ENCODE measurements at places on chromosomes 5 and 9. TPM values are rescaled to one million over a fixed set of nuclear protein-coding genes. Genes with fewer than 3 reads are reported as not detected.

DNA sequence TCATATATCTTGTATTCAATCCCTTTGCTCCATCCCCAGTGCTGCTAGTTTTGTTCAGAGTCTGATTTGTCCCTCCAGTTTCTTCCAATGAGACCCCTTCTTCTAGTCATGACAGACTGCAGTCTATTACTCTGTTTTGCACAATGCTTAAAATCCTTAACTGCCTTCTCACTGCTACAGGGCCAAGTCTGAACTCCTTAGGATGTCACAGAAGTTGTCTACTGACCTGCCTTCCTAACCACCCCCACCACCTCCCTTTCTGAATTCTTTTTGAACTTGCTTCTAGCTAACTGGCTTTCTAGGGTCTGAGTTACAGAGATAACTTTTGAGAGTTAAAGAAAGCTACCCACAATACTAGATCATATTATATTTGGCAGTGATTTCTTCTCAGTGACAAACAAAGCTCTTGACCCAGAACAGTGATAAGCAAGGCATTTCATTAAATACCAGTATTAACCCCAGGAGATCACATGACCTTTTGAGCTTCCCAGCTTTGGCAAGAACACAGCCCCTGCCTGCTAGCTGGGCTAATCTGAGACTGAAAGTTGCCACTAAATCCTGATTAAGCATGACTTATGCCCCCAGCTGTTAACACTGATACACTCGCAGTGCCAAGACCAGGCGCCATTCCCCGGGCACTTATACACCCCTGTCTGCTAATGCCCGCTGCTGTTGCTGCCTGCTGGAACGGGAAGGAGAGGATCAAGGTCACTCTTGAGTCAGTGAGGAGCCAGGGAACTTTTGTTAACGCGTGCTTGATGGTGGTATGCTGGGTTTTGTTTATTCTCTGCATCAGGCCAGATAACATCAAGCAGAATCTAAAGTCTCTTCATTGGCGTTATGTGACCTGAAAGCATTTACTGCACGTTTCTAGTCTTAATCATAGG, 36.4 kb upstream of the ADAMTSL1 start:
- no peak for DNase-seq

GRCh38 chr9:21550392-21550791, 68.3 kb upstream of the IFNE start:
- DNase-seq, result no peak

GRCh38 chr5:39415201-39415600, 9.6 kb downstream of the DAB2 start:
- DNase-seq, result no peak

DNA sequence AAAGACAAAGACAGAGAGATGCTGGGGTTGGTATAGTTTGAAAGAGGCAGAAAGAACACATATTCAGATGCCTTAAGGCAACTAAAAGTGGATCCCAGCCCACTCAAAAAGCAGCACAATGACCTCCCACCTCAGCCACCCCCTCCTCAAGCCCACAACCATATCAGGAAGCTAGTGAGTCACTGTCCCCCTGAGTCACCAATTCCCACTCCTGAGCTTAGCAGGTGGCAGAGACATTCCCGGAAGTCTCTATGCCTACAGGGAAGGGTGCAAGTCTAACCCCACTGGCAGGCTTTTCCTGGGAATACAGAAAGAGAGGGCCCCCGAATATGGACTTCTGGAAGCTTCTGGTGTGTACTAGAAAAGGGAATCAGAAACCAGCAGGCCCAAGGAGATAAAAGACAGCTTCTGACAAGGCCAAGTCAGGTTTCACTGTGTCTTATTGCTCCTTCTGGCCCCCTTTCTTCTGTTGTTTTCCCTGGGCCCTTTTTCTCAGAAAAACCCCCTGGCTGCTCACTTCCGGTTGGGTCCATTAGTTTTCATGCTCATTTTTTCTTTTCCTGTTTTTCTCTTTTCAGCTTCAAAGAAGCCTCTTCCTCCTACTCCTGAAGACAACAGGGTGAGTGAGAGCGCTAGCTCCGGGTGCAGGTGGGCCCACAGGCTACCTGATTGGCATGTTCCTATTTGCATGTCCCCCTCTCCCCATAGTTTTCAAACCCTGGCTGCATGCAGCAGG, 36.8 kb downstream of the ITK start:
- DNase-seq, result no peak

DNA sequence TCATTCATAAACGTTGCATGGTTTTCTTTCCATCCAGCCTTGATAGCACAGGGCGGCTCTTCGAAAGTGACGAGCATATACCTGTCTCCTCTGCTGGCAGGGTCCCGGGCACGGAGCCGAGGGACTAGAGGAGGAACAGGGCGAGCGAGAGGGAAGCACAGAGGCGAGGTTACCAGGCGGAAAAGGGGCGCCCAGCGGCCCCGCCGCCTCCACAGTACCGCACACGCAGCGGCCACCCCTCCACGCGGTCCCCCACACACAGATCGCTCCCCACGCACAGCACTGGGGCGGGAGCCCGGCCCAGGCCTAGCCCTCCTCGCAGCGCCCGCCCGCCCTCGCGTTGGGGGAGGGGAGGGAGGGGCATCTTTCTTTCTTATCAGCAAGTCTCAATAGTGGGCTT, 296.6 kb upstream of the DAB2 start:
- no peak for DNase-seq

GRCh38 chr5:123720955-123721354, 209.0 kb downstream of the CSNK1G3 start:
- DNase-seq, result no peak

- no peak for DNase-seq
Measured at GRCh38 chr5:94240134-94240533, 378.3 kb downstream of the KIAA0825 start.

GRCh38 chr5:108753877-108754276, 6.2 kb downstream of the FER start:
- DNase-seq, result no peak

DNA sequence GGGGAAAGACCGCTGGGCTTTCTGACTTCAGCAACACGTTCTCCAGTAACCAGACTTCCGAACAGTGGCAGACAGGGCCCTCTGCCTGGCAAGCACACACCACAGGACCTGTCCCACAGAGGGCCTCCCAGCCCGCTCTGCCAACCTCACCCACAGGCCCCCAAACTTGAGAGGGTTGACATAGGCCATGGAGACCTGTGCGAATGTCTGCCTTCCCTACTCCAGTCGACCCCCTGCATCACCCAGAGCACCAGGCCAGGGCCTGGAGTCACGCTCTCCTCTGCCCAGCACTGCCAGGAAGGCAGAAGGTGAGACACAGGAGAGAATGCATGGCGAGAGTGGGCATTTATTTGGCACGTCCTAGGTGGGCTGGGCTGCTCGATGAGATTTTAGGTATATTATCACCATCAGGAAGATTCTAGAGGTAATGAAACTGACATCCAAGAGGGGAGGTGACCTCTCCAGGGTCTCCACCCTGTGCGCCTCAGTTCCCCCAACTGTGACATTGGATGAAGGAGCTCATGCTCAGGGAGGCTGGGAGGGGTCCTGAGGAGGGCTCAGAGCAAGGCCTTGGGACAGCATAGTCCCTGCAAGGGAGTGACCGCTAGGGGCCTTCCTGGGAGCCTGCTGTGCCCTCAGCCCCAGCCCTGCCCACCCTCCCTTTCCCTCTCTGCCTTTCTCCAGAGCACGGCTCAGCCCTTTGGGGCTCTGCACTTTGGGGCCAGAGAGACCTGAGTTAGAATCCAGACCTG, 54.9 kb downstream of the DUSP1 start:
- DNase-seq, result peak; percentile 61

DNA sequence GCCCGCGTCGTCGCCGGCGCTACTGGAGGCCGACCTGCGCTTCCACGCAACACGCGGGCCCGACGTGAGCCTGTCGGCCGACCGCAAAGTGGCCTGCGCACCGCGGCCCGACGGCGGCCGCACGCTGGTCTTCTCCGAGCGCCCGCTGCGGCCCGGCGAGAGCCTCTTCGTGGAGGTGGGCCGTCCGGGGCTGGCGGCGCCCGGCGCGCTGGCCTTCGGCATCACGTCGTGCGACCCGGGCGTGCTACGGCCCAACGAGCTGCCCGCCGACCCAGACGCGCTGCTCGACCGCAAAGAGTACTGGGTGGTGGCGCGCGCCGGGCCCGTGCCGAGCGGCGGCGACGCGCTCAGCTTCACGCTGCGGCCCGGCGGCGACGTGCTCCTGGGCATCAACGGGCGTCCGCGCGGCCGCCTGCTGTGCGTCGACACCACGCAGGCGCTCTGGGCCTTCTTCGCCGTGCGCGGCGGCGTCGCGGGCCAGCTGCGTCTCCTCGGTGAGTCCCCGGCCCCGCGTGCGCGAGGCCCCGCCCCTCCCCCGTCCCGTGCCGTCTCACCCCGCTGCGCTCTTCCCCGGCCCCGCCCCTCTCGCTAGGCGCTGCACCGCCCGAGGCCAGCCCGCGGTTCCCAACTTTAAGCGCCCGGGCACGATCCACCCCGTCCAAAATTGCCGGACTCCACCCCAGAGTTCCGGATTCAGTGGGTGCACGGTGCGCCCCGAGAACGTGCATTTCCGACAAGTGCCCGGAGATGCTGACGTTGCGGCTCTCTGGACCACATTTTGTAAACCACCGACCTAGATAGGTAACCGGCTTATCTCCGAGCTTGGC, 42.8 kb downstream of the NEURL1B start:
- DNase-seq, result no peak

- no peak for DNase-seq
Measured at GRCh38 chr5:26482076-26482809, 556.1 kb downstream of the CDH9 start.

DNA sequence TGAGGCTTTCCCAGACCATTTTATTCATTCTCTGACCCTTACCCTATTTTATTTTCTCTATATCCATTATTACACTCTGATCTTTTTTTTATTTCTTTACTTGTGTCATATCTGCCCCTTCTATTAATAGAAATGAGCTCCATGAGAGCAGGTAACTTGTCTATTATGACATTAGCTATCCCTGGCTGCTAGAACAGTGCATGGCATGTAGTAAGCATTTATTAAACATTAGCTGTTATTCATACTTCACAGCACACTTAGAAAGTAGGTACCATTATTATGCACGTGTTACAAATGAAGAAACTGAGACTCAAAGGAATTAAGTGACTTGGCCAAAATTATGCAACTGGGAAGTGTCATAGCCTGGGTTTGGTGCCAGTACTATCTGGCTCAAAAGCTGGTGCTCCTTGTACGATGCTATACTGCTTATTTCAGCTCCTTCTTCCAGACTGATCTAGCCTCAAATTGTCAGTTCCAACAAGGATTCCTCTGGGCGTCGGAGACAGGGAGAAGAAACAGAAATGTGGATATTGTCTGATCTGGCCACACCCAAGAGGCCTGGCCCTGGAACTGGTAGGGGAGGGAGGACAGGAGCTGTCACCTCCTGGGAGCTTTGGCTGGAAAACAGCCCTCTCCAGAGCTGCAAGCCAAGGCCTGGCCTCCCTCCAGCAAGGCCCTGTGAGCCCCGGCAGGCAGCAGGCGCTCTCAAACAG, 10.8 kb upstream of the NIPAL4 start:
- DNase-seq, result no peak

DNA sequence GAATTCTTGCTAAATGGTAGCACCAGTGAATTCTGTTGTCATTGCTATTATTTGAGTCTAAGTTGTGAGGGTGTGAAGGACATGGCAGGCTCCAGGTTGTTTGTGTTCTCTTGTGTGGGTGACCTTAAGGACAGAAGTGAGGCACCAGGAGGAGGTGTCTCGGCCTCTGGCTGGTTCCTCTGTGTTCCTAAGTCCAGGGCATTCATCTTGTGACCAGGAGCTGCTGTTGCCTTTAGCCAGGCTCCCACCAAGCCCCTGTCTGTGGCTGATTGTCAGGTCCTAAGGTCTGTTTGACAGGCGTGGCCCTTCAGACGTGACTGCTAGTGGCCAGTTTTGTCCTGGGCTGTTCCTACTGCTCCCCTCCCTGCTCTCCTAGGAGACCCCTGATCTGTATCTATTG, 89.4 kb downstream of the ANGPTL2 start:
- DNase-seq, result no peak

- DNase-seq, result no peak
Measured at GRCh38 chr5:75338408-75338807, 1.4 kb downstream of the HMGCR start.

DNA sequence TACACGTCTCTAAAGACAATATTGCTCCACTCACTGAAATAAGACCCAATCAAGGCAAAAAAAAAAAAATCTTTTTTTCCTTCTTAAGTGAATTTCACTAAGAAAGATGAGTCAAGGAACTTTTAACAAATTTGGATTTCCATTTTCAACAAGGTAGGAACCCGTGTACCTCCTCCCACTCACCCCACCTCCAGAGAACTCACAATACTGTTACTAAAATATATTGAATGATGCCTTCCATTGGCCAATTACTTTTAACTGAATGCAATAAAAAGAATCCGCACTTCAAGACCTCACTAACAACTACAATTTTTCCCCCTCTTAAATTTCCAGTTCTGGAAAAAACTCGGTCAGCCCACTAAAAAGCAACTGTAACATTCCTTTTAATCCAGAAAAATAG, 50.7 kb downstream of the FBXW11 start:
- DNase-seq, result no peak

DNA sequence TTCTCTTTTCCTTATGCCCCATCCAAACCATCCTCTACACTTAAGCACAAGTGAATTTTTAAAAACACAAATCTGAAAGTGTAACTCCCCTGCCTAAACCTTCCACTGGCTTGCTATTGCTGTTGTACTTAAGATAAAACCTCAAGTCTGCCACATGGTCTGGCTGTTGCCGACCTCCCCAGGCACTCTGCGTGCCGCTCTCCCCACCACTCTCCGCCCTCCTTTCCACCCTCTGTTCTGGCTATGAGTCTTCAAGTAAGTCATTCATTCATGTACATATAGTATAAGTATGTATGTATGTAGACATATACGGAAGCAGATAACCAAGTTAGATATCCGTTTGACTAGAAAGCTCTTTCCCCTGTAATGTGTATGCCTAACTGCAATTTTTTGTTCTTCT, 94.7 kb upstream of the ANKRD55 start:
- no peak for DNase-seq

DNA sequence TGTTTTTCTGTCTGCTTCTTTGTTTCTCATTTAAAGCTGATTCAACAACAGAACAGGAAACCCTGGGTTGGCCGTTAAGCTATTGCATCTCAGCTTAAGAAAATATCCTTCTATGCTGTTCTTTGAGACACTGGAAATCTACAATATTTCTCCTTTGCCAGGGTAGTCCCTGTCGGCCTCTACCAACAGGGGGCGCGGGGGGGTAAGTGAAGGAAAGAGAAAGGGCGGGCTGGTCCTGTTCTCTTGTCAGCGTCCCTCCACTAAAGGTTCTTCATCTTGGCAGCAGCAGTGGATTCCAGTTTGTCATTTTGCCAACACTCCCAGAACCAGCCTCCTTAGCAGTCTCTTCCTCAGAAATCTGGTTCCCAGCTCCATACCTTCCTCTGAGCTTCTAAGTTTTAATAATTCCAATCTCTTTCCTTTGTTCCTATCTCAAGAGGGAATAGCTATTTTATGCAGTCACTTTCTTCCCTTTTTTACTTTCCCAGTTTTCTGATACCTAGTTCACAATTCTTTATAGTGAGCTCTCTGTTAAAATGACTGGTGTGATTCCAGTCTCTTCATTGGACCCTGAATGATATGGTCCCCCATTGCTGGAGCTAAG, 222.3 kb downstream of the GLIS3 start:
- DNase-seq, result peak; percentile 40

The TMC1 gene
- total RNA-seq, result not detected

The TAF11L2 gene
- total RNA-seq, result not detected

The AKNA gene
- total RNA-seq, result 40.8 TPM

The FST gene
- 84.8 TPM for total RNA-seq

The CACNA1B gene
- not detected for total RNA-seq

The SURF2 gene
- 51.3 TPM for total RNA-seq

The ERAP2 gene
- 3.2 TPM for total RNA-seq
